ENCODE measurements at places on chromosomes 1 and 21.

DNA sequence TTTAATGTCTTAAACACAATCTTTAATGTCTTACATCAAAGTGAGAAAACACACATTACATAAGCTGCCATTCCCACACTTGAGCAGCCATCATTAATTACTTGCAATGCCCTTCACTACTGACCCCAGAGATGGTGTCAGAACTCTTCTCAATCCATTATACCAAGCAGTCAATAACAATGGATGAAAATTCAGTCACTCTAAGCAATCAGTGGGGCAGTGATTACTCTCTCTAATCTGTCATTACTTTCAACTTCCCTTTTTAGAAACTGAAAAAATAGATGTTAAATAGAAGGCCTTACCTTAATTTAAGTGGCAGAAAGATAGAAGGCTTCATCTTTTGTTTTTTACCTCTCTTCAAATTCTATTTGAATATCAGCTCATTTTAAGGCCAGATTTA is 9.7 kb upstream of the FRRS1 start:
- DNase-seq = no peak

DNA sequence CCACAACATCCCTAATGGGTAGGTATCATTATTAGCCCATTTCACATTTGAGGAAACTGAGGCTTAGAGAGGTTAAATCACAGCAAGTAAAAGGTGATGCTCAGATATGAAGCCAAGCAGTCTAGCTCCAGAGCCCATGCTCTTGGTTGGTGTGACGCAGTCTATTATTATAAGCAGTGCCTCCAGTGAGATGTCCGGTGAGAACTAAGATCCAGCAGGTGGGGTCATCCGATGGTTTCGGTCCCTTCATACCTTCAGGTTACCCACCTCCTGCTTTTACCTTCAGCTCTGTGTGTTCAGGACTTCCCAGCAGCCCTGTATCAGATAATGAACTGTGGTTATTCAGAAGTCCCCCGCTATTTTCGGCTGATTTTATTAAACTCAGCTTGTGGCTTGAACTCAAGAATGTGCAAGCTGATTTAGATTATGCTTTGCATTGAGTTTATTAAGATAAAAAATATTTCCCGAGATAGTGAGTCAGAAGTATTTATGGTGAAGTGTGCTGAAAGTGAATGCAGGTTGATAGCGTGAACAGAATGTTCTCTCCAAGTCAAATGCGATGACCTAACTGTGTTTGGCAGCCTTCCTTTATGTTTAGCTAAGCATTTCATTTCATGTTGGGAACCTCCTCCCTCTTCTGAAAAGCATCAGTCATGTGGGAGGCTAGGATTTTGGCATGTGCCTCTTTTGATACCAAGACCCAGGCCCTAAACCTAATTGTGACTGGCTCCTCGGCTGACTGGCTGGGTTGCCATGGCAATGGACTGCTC is 160.9 kb upstream of the UBE2U start:
- no peak for DNase-seq

- no peak for DNase-seq
Measured at GRCh38 chr1:201341377-201341776, 36.1 kb downstream of the TNNT2 start.

GRCh38 chr1:218353656-218354055 is 8.5 kb downstream of the TGFB2 start:
- no peak for DNase-seq

DNA sequence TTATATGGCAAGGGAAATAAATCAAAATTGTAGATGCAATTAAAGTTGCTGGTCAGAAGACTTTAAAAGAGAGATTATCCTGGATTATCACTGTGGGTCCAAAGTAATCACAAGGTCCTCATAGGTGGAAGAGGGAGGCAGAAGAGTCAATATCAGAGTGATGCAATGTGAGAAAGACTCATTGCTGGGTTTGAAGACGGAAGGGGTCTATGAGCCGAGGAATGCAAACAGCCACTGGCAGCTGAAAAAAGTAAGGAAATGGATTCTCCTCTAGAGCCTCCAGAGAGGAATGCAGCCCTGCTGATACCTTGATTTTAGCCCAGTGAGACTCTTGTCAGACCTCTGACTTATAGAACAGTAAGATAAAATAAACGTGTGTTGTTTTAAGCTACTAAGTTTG is 59.8 kb upstream of the MUTYH start:
- DNase-seq = no peak

GRCh38 chr1:7346070-7346596 is 425.0 kb upstream of the VAMP3 start:
- DNase-seq = no peak

DNA sequence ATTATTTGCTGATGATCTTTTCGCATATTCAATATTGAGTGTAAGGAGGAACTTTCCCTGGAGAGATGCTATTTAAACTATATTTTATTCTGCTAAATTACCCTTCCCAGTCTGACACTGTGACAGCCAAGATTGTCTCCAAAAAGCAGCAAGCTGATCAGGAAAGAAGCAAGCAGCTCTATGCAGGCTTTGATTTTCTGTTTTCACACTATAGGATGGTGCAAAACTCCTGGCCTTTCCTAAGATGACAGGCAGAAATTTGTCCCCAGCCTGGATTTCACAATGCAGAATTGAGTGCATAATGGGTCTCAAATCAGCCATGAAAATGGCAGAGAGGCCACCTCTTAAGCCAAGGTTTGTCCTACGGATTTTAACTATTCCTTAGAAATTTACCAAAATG is 1.1 kb downstream of the SGIP1 start:
- DNase-seq = no peak

GRCh38 chr1:82934074-82934473 is 1064.9 kb downstream of the TTLL7 start:
- DNase-seq = no peak

- DNase-seq = no peak
Measured at GRCh38 chr1:28926629-28927265, 12.4 kb downstream of the EPB41 start.

GRCh38 chr1:56448529-56449300 is 130.6 kb downstream of the PLPP3 start:
- no peak for DNase-seq
